ENCODE measurements at places on chromosomes 7 and 10. TPM values are rescaled to one million over a fixed set of nuclear protein-coding genes. Genes with fewer than 3 reads are reported as not detected.

GRCh38 chr7:35519971-35520809 lies 174.7 kb downstream of the HERPUD2 start:
- no peak for DNase-seq

PODXL gene
- 0.57 TPM for total RNA-seq

GRCh38 chr10:65793738-65794425 lies 1132.0 kb upstream of the LRRTM3 start:
- no peak for DNase-seq

DNA sequence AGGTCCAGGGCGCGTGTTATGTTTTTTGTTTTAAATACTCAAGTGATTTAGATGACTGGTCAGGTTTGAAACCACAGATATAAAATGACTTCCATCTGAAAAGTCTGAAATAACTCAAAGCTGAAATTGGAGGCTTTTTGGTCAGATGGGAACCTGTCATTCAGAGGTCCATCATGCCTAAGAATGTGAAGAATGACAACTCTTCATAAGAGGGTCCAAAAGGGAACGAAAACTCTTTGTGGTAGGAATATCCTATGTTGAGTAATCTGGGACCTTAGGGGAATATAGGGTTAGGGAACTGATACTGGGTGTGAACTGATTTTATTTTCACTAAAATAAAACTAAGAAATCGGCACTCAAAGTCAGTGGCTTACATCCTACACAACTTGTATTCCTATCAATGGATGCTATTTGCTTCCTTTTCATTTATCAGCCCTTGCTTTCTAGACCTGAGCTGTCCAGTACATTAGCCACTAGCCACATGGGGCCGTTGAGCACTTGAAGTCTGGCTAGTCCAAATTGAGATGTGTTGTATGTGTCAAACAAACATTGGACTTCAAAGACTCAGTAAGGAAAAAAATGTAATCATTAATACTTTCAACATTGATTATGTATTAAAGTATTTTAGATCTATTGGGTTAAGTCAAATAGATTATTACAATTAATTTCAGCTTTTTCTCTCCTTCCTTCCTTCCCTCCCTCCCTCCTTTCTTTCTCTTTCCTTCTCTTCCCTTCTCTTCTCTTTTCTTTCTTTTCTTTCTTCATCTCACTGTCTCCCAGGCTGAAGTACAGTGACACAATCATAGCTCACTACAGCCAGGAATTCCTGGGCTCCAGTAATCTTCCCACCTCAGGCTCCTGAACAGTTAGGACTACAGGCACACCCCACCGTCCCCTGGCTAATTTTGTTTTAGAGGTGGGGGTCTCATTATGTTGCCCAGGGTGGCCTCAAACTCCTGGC lies 56.5 kb upstream of the KDM7A start:
- DNase-seq = no peak

Data from naive thymus-derived CD8-positive, alpha-beta T cell (primary cell).